ENCODE measurements at places on chromosomes 16 and 17. TPM values are rescaled to one million over a fixed set of nuclear protein-coding genes. Genes with fewer than 3 reads are reported as not detected.

Gene PSMC5
- total RNA-seq = 92.4 TPM

Gene NSF
- total RNA-seq = 41.5 TPM

Gene FAHD1
- total RNA-seq = 76.8 TPM

Gene PITPNM3
- total RNA-seq = 0.26 TPM

Gene ZG16
- total RNA-seq = not detected

Gene WNT3
- total RNA-seq = 0.32 TPM

Gene TP53TG3F
- not detected for total RNA-seq

Gene HOXB13
- not detected for total RNA-seq

Gene C17orf100
- 0.32 TPM for total RNA-seq

Gene UTS2R
- not detected for total RNA-seq

Gene TBC1D26
- under 0.01 TPM for total RNA-seq

Gene FOXL1
- 7.2 TPM for total RNA-seq

Gene IL34
- 3.9 TPM for total RNA-seq

Gene ITFG1
- 62.4 TPM for total RNA-seq

Gene PAQR4
- total RNA-seq = 0.79 TPM

Gene CRHR1
- not detected for total RNA-seq

Gene PMP22
- 174 TPM for total RNA-seq

Gene KRTAP4-5
- not detected for total RNA-seq

Gene VAT1L
- total RNA-seq = not detected

Gene KRTAP1-1
- not detected for total RNA-seq

Gene FNDC8
- not detected for total RNA-seq

Gene CTRB2
- not detected for total RNA-seq

Gene CDR2L
- total RNA-seq = 6.4 TPM

Gene DOC2B
- under 0.01 TPM for total RNA-seq

Gene VASN
- total RNA-seq = 98.9 TPM

Gene TNFRSF17
- not detected for total RNA-seq

Gene CHTF8
- total RNA-seq = 43.5 TPM

Gene GPRC5C
- total RNA-seq = 1.1 TPM

Gene HOXB2
- total RNA-seq = 2.3 TPM

Gene CA5A
- total RNA-seq = not detected

Gene C1QBP
- total RNA-seq = 157 TPM

Gene IL17C
- total RNA-seq = not detected

Gene CDC42EP4
- 46.3 TPM for total RNA-seq

Gene CRYBA1
- total RNA-seq = not detected

Gene CCL4
- total RNA-seq = not detected

Gene MPP3
- 8.5 TPM for total RNA-seq

Gene WNT9B
- not detected for total RNA-seq

Gene TBC1D3D
- 0.16 TPM for total RNA-seq

Gene SYT17
- 0.47 TPM for total RNA-seq

Gene HBQ1
- not detected for total RNA-seq

Gene ARHGAP23
- 17.3 TPM for total RNA-seq

Gene NOD2
- not detected for total RNA-seq

Gene SLFN12
- total RNA-seq = 16.7 TPM

Gene ABCC11
- total RNA-seq = 0.32 TPM

Gene CDRT15
- total RNA-seq = not detected

Gene DLG4
- 16.3 TPM for total RNA-seq

Gene SLC2A4
- 0.16 TPM for total RNA-seq

Gene IRF8
- not detected for total RNA-seq

Gene TNRC6C
- 3.8 TPM for total RNA-seq

Gene SPIRE2
- 1.6 TPM for total RNA-seq

Gene SDR42E1
- total RNA-seq = 0.16 TPM

Gene DNAH17
- under 0.01 TPM for total RNA-seq

Gene NTN1
- 1.0 TPM for total RNA-seq

Gene ABCA10
- 5.2 TPM for total RNA-seq

Gene TMEM220
- 3.3 TPM for total RNA-seq

Gene EMP2
- total RNA-seq = 19.1 TPM

Gene ITGA2B
- total RNA-seq = 0.16 TPM

Data from bronchial smooth muscle cell (primary cell).